ENCODE measurements at places on chromosomes 6 and 20.

- DNase-seq = peak; percentile 77
Observed at GRCh38 chr6:26156850-26157250, 69.6 kb downstream of the HFE start.

GRCh38 chr20:34703424-34704176 lies 544 bp upstream of the TP53INP2 start:
- DNase-seq = peak; percentile 46

- no peak for DNase-seq
Observed at GRCh38 chr6:114158411-114158810, 184.4 kb downstream of the HS3ST5 start.

GRCh38 chr6:166277892-166278578 lies 30.2 kb downstream of the PRR18 start:
- no peak for DNase-seq

GRCh38 chr6:111258010-111258409 lies 170.7 kb downstream of the SLC16A10 start:
- no peak for DNase-seq

- no peak for DNase-seq
Observed at GRCh38 chr6:3396503-3397180, 60.2 kb downstream of the SLC22A23 start.
